ENCODE measurements at places on chromosomes 7 and 10.
A peak's percentile ranks its signal among the peaks of the same experiment; 100 is the strongest.

DNA sequence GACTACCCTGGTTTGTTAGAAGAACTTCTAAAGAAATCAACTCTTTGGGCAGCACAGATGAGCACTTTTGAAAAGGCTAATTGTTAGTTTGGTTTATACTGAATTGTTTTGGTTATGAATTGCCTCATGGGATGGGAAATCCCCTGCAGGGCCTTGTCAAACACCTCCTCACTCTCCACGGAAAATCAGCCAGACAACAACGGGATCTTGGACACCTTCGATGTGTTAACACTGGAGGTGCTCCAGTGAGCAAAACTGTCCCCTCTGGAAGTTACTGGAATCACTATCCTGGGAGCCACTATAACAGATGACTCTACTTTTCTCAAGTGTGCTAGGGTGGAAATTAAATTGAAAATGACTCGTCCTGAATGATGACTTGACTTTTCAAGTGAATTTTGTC lies 38.7 kb downstream of the CDK6 start:
- DNase-seq = peak; percentile 20

DNA sequence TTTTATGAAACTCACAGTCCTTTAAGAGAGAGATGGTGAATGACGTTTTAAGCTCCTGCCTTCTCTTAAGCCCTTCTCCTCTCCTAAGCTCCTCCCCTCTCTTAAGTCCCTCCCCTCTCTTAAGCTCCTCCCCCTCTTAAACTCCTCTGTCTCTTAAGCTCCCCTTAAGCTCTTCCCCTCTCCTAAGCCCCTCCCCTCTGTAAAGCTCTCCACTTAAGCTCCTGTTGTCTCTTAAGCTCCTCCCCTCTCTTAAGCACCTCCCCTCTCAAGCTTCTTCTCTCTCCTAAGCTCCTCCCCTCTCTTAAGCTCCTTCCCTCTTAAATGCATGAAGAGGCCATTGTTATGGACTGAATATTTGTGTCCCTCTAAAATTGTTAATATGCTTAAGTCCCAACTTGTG lies 1180.6 kb upstream of the AUTS2 start:
- peak; percentile 14 for DNase-seq

GRCh38 chr7:11951909-11952308 lies 119.9 kb upstream of the THSD7A start:
- DNase-seq = no peak

DNA sequence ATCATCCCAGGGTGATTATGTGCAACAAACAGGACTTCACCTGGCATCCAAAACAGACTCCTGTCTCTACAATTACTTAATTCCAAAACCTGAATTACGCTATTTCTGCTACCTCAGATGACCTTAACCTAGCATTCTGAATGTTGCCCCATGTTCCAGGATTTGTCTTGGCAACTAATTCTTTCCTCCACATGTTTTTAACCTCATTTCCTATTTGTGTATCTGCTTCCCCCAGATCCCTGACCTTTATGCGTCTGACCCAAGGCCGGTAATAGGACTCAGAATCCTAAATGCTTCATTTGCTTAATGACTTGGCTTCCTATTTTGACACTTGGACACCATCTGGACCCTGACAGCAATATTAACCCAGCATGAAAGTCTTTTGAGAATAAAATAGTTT lies 8.7 kb upstream of the ING3 start:
- DNase-seq = no peak

GRCh38 chr7:133511708-133512107 lies 258.8 kb downstream of the EXOC4 start:
- no peak for DNase-seq

- no peak for DNase-seq
These were observed 65.4 kb downstream of the PRPF18 start for GRCh38 chr10:13651969-13652720.

DNA sequence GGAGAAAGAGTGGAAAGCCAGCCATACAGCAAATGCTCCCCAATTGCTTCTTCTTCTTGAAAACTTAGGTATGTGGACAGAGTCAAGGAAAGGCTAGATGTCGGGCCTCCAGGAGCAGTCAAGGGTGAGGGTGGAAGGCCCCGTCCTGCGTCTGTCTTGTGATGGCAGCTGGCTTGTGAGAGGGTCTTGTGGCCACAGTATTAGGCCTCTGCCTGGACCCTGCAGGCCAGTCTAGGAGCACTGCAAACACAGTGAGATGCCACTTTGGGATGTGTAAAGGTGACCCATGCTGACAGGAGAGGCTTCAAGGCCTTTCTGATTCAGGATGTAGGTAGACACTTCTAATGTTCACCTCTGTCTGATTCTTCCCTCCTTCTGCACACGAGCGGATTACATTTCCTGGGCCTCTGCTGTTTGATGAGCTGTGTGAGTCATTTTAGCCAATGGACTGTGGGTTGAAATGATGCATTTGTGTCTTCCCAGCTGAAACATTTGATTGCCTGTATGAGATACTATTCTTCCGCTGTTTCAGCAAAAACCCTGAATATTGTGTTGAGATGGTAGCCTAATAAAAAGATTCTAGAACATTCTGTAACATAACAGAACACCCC lies 135.4 kb downstream of the EMX2 start:
- peak; percentile 19 for DNase-seq

DNA sequence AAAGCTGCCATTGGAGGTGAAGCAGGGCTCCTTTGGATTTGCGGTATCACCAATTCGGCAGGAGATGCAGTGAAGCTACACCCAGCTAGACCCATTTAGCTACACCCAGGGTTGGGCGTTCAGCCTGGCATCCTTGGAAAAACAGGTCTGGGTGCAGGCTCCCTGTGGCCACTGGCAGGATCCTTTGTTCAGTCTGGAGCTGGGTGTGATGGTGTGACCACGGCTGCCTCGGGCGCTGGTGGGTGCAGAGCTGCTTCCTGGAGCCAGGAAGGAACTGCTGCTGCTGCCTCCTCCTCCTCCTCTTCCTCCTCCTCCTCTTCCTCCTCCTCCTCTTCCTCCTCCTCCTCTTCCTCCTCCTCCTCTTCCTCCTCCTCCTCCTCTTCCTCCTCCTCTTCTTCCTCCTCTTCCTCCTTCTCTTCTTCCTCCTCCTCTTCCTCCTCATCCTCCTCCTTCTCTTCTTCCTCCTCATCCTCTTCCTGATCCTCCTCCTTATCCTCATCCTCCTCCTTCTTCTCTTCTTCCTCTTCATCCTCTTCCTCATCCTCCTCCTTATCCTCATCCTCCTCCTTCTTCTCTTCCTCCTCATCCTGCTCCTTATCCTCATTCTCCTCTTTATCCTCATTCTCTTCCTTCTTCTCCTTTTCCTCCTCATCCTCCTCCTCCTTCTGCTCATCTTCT lies 84.0 kb downstream of the GRK5 start:
- DNase-seq = no peak

DNA sequence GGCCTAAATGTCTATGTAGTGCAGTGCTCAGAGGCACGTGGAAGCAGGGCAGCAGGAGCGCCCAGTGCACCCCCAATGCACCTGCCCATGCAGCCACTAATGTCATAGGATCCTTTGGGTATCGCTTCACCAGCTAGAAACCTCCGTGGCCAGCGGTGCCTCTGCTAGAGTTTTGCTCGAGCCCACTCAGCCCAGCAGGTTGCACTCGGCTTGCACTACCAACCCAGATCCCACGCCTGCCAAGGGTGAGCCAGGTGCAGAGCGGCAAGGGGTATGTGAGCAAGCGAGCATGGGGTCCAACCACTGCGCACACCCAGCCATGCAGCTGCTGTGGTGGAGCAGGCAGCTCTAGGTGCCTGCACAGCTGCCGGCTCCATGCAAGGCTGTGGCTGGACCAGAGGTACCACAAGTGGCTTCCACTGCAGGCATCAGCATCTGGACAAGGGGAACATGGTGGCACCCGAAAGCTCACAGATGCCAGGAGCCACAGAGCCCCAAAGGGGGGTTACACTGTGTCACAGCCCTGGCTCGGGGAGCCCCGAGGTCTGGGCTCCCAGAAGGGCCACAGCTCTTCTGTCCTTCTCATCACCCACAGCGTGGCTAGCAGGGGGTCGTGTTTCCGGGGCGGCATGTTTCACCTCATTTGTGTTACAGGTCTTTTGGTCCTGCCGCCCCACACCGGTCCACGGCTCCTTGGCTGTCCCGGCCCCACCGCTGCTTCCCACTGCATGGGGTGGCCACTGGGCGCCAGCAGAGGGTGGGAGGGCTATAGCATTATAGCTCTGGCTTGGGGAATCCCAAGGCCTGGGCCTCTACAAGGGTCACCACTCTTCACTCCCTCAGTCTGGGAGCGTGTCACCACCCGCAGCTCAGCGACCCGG lies 2.3 kb upstream of the NCAPG2 start:
- no peak for DNase-seq

DNA sequence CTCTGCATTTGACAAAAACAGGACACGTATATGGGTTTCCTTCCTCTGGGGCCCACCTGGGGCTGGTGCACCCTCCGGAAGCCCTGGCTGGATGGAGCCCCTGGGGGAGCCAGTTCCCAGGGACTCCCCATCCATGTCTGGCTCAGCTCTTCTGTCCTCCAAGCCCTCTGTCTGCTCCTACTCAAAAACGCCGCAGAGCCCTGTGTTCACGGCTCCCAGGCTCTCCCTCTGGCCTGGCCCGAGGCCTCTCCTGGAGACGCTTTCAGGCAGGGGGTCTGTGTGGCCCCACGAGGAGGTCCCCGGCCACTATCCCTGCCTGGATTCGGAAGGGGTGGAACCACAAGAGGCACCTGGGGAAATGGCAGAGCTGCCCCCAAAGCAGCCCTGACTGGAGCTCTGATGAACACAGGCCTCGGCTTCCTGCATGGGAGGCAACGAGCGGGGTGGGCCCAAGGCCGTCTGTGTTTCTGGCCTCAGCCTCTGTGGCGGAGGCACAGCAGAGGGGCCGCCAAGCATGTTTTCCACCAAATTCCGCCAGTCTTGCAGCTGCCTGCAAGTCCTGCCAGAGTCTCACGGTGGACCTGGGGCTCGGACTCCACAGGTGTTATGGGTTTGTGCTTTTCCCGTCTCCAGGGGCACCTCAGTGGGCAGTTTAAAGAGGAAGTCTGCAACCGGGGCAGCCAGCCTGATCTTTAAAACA lies 22.6 kb upstream of the INPP5A start:
- no peak for DNase-seq

- no peak for DNase-seq
These were observed 1.7 kb upstream of the VENTX start for GRCh38 chr10:133235932-133236331.

GRCh38 chr7:121061677-121062582 lies 73.4 kb downstream of the CPED1 start:
- no peak for DNase-seq

GRCh38 chr7:1057416-1058291 lies 13.3 kb downstream of the GPR146 start:
- no peak for DNase-seq

- DNase-seq = no peak
These were observed 34.2 kb downstream of the PARD3 start for GRCh38 chr10:34780818-34781380.

DNA sequence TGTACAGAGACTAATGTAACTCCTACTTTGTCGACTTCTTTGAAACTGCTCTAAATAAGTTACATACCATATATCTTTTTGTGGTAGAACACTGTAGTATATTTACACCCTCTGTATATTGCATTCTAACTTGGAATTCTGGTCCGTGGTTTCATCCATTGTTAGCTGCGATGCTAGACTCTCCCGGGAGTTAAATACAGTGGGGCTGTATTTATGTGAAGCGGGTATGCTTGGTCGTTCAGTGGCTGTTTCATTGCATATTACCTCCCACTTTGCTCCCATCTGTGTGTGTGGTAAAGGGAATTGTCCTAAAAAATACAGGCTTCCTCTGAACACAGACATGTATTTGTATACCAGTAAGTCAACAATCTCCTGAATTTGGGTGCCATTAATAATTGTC lies 231.1 kb downstream of the SLC25A13 start:
- DNase-seq = no peak

GRCh38 chr7:6293202-6293601 lies 20.8 kb upstream of the CYTH3 start:
- DNase-seq = no peak

DNA sequence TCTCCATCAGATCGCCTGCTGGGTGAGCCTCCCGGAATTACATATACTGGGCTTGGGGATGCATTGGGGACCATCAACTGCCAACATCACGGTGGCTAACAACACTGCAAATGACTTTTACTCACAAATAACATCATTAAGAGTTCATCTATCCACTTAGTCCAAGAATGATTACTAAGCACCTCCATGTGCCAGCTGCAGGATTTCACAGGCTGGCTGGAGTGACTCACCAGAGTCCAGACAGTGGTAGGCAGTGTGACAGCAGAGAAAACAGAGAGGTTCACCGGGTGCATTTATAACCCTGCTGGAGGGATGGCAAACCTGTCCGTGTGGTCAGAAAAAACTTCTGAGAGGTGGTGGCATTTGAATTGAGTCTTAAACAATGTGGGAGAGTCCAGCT lies 3.2 kb upstream of the IGFBP3 start:
- peak; percentile 79 for DNase-seq

DNA sequence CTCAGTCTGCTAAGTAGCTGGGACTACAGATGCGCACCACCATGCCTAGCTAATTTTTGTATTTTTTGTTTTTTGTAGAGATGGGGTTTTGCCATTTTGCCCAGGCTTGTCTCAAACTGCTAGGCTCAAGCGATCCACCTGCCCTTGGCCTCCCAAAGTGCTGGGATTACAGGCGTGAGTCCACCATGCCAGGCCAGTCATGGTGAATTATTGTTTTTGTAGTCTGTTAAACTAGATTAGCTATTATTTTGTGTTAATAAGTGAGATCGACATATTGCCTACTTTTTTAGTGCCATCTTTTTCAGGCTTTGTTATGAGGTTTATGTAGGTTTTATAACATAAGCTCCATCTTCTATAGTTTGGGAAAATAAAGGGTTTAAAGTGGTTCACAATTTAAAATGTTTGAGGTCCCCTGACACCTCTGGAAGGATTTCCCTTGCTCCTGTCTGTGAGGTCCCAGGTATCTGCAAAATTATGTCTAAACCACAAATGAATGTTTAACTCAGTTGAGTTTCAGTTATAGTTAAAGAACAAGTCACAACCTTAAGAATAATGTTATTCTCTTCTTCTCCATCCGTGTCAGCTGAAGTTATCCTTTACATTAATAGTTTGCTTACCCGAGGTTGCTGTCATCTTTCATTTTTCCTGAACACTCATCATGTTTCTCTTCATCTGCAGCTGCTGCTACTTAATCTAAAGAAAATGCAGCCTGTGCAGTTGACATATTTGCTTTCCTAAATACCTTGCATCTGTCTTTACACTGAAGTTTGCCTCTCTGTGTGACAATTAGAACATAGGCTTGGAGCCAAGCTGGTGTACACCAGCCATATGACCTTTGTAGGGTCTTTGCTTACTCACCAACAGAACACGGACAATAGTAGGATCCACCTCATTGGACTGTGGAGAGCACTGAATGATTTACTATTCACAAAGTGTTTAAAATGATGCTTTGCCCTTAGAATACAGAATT lies 8.9 kb upstream of the VSTM4 start:
- DNase-seq = no peak

DNA sequence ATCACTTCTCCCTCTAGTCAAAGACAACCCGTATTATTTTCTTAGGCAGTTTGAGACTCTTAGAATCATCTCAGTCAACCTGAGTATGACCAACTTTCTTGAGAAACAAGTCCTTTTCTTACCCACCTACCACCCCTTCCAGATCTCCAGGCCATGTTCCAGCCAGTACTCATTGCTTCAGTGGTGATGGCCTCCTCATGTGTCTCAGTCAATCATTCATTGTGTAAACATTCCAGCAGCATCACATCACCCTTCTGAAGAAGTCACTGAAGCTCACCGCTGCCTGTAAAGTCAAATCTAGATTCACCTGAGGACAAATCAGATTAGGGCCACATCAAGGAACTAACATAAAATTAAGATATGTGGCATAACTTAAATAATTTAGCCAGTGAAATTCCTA lies 467.2 kb upstream of the NRP1 start:
- peak; percentile 13 for DNase-seq

GRCh38 chr10:28179006-28179742 lies 123.7 kb downstream of the MPP7 start:
- DNase-seq = peak; percentile 51
